ENCODE measurements at places on chromosomes 16 and 17.

- no peak for DNase-seq
Observed at GRCh38 chr16:20744922-20745440, 3.4 kb upstream of the THUMPD1 start.

GRCh38 chr16:87556941-87557459 lies 45.3 kb upstream of the JPH3 start:
- DNase-seq, result no peak

GRCh38 chr17:57781386-57782061 lies 36.4 kb upstream of the CCDC182 start:
- no peak for DNase-seq

- no peak for DNase-seq
Observed at GRCh38 chr17:45768000-45768399, 16.1 kb upstream of the CRHR1 start.

DNA sequence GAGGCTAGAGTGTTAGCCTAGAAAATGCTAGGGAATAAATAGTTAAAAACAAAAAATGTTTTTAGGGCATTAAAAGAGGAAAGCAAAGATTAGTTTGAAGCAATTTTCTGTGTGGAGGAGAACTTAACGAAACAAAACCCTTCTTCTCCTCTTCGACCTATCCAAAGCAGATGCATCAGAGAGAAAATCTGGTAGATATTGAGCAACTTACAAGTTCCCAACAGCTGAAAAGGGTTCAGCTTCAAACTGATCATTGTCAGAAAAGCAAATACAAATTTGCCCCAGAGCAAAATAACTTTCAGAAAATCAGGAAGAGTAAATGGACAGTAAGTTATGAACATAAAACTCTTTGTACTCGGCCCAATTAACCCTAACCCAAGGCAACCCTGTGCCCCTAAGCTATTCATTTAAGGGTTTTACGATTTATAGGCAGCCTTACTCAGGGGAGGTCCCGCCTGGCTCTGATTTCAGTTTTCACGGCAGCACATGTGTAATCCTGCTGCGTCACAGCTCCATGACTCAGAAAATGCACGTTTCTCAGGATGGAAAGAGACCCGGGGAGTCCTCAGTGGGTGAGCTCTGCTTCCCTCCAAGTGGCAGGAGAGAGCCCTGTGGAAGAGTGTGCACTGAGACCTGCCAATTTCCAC lies 405.7 kb upstream of the SALL1 start:
- DNase-seq, result no peak

- no peak for DNase-seq
Observed at GRCh38 chr17:77489239-77489892, 348.6 kb downstream of the SEC14L1 start.

GRCh38 chr16:63617990-63618763 lies 1503.7 kb downstream of the CDH11 start:
- DNase-seq, result no peak

GRCh38 chr16:75192606-75193264 lies 14.2 kb downstream of the CTRB2 start:
- no peak for DNase-seq

All from activated T-helper 1 cell treated with anti-CD3 and anti-CD28 coated beads, Interleukin-2, amount 50 U/mL, for 16 hours (primary cell).